AML-193 (cell line): ENCODE measurements at places on chromosomes 2 and 18.

GRCh38 chr2:17912266-17912691 lies 33.8 kb downstream of the KCNS3 start:
- DNase-seq, result no peak

GRCh38 chr2:138294451-138294850 lies 207.1 kb upstream of the SPOPL start:
- no peak for DNase-seq

- no peak for DNase-seq
Measured at GRCh38 chr18:79477711-79478483, 82.2 kb downstream of the NFATC1 start.

- no peak for DNase-seq
Measured at GRCh38 chr2:199962203-199962602, 6.8 kb downstream of the MAIP1 start.

DNA sequence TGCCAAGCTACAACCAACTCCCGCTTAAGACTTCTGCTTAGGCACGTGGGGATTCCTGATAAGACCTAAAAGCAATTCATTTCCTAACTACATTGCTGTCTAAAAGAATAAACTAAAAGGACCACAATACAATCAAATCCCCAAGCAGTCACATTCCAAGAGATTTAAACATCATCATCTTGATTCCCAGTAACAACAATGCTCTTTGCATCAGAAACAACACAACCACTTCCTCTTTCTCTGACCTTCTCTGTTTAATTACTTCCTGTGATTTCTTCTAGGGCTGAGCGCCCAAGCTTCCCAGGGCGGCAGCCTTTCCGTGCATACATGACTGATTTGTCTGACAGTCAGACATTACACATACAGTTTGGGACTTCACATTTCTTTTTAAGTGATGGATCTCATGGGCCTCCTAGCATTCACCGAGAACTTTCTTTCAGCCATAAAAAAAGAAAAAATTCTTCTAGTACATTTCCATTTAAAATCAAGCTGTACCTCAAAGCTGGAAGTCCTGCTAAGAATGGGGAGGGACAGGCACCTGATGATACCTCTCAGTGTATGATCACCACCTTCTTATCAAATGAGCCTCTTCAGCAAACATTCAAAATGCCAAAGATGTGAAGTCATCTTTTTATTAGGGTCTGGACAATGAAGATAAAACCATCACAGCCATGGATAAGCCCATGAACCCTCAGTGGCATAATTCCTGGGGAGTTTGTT lies 11.5 kb downstream of the SPRED2 start:
- peak; percentile 77 for DNase-seq

GRCh38 chr2:130966149-130966774 lies 127.0 kb downstream of the FAM168B start:
- DNase-seq, result no peak

DNA sequence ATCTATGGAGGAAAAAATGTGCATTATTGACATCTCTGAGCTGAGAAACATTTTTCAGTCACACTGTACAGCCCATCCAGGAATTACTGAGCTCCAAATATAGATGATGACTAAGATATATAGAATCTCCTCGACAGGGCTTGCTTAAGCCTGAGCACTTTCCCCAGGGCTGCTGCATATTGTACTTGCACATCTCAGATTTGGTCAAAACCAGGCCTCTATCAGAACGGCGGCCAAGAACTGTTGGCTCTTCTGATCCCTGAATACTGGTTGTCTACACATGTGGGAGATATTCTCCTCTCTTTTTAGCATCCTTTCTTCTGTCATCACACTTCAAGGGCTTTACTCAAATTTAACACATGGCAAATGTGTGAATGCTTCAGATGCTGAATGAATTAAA lies 201.5 kb upstream of the SLC35G4 start:
- no peak for DNase-seq

DNA sequence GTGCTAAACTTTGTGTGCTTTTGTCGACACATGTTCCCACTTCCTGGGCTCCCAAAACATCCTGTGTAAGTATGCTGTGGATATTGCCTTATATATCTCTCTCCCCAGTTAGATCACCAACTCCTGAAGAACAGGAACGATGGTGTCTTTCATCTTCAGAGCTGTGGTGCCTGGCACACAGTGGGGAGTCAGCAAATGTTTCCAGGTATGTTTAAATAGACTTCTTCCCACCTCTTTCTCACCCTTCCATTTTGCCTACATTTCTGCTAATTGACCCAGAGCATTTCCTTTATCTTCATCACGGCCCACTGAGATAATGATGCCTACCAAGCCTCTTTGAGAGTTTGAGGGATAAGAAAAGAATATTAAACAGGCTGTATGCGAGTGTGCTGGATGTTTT lies 60.7 kb downstream of the RND3 start:
- no peak for DNase-seq

GRCh38 chr2:83115155-83115554 lies 1343.9 kb downstream of the SUCLG1 start:
- DNase-seq, result no peak

DNA sequence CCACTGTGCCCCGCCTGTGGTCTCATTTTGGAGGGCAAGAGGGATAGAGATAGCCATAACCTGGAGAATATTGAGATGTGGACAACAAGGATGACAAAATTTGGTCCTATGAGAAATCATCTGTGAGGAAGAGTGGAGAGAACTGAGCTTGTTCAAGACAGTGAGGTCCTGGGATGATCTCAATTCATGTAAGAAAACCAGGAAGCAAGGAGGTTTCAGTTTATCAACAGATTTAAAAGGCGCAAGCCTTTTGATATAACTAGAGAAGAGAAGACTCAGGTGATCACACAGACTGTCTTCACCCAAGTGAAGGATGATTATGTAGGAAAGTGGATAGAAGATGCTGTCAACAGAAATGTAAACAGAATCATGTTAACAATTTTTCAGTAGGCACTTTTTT lies 39.1 kb downstream of the PCBP1 start:
- DNase-seq, result no peak

- DNase-seq, result no peak
Measured at GRCh38 chr2:32124660-32125059, 41.0 kb upstream of the SLC30A6 start.

DNA sequence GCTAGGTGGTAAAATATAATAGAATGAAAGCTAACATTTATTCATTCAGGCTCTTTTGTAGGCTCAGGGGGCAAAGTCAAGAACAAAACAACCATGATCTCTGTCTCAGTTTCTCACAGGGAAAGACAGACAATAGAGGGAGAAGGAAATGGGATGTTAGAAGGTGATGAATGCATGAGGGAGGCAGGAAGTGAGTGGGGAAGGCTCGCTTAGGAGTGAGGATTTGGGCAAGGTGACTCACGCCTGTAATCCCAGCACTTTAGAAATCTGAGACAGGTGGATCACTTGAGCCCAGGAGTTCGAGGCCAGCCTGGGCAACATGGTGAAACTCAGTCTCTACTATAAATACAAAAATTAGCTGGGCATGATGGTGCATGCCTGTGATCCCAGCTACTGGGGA lies 88.4 kb downstream of the CTIF start:
- DNase-seq, result no peak
